ENCODE measurements at places on chromosomes 1 and 21.
A peak's percentile ranks its signal among the peaks of the same experiment; 100 is the strongest.

DNA sequence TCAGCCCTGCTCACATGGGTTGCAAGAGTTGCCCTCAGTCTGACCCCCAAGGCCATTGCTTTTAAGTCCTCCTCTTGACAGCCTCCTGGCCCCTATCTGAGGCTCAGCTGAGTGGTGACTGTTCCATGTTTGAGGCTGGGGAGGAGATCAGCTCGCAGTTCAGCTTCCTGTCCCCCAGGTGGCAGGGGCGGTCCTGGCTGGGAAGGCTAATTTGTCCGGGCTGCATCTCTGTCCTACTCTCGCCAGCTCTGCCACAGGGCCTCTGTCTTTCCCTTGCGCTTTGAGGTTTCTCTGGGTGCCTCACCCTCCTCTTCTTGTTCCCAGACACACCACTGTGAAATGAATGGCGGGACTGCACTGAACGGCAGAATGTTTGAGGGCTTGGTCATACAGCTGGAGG, 157.3 kb downstream of the KCNJ6 start:
- peak; percentile 14 for DNase-seq

GRCh38 chr21:14086553-14086952, 124.2 kb downstream of the LIPI start:
- no peak for DNase-seq

DNA sequence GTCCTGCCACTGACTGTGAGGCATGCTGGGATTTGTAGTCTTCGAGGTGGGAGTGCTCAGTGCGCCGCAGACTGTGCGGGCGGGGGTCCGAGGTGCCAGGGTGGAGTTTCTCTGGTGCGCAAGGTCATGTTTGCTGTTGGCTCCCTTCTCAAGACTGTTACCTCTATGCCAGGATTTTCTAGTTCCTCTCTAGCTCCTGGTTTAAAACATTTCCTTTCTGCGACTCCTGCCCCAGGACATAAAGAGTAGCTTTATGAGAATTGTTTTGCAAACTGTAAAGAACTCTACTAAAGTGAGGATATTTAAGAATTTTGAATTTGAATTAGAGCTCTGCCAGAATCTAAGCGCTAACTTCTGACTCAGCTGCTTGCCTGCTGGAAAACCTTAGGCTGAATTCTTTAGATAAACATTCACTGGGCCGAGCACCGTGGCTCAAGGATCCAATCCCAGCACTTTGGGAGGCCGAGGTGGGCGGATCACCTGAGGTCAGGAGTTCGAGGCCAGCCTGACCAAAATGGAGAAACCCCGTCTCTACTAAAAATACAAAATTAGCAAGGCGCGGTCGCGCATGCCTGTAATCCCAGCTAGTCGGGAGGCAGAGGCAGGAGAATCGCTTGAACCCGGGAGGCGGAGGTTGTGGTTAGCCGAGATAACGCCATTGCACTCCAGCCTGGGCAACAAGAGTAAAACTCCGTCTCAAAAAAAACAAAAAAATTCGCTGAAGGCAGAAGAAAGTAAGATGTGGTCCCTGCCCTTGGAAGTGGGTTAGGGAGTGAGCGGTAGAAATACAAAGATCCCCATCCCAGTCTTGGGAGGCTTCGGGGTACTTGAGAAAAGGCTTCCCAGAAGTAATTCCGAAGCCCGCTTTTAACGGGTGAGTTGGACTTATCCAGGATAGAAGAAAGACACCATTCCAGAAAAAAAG, 992 bp upstream of the USP48 start:
- DNase-seq: no peak

DNA sequence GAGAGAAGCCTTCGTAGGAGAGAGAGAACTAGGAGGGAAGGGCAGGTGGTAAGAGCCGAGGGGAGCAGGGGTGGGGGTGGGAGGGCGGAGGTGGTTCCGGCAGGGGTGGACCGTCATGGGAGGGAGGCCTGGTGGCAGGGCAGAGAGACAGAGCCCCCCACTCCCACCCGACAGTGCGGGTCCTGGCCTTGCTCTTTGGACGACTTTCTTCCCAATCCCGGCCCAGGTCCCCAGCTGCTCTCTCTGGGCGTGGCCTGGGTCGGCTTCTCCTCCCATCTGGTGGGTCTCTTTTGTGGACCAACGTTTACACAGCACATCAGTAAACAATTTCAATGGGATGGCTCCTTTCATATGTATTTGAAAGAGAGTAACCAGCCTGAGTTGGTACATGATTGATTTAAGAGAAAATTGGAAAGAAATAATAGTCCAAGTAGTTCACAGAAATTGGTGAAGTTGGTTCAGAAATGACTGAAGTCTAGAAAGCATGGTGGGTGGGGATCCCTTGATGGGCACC, 56.9 kb downstream of the LDLRAD2 start:
- DNase-seq: no peak

- DNase-seq: peak; percentile 37
Measured at GRCh38 chr1:78619803-78620579, at the start of gene IFI44L. Gene IFI44L (plus strand): TSS chr1:78620448. CDS start chr1:78627916, 7,468 bp downstream.

- DNase-seq: peak; percentile 28
Measured at GRCh38 chr1:46183079-46183847, 7.0 kb upstream of the P3R3URF start.

- DNase-seq: no peak
Measured at GRCh38 chr21:23955135-23955843, 1652.0 kb downstream of the MRPL39 start.

GRCh38 chr1:89955311-89956205, 39.4 kb upstream of the ZNF326 start:
- no peak for DNase-seq

GRCh38 chr1:51504806-51505525, 14.1 kb downstream of the EPS15 start:
- no peak for DNase-seq

DNA sequence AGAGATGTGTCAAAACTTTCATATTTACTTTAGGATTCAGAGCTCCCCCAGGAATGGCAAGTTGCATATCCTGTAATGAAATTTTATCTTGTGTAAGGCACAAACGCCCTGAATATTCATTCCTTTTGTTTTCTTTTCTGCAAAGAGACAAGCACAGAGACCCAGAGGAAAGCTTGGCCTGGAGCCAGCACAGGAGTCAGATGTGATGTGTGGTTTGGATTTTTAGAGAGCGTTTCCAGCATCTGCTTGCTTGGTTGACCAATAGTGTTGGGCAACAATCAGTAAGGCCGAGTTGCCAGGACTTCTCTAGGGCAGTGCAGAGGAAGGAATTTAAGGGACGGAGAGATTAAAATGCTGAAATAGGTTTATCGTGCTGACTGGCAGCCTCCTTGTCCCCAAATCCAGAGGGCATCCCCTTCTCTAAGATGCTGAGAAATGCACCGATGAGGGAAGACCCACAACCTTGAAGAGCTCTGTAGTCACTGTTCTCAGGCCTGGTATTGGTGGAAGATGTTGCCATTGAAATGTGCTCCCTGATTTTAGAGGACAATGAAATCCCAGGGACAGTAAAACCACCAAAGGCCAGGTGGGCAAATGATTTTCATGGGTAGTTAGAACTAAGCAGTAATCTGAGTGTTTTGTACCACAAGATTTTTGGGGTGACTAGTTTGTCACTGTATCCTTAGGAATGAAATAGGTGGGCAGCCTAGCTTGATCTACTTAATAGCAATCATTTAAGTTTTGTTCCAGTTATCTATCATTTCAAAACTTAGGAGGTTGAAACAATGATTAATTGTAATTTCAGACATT, 37.9 kb upstream of the RHOU start:
- DNase-seq: peak; percentile 23

- DNase-seq: peak; percentile 82
Measured at GRCh38 chr1:61081686-61082310, 563 bp upstream of the NFIA start.

DNA sequence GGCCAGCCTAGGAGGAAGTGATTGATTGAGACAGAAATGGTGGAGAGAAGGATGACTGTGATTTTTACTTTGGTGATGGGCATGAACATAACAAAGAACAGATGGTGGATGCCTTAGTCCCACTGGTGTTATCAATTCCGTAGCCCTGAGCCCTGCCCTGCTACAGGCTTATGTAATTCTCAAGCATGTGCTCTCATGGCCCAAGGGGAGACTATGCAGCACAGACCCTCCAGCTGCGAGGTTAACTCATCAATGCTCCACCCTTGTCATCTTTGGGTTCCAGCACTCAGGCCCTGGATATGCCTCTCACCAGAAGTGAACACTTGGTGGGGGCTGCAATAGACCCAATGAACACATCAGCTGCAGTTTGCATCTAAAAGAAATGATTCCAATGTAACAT, 62.7 kb upstream of the LRRC8D start:
- DNase-seq: no peak

- no peak for DNase-seq
Measured at GRCh38 chr1:44830900-44831304, 12.2 kb downstream of the PTCH2 start.

DNA sequence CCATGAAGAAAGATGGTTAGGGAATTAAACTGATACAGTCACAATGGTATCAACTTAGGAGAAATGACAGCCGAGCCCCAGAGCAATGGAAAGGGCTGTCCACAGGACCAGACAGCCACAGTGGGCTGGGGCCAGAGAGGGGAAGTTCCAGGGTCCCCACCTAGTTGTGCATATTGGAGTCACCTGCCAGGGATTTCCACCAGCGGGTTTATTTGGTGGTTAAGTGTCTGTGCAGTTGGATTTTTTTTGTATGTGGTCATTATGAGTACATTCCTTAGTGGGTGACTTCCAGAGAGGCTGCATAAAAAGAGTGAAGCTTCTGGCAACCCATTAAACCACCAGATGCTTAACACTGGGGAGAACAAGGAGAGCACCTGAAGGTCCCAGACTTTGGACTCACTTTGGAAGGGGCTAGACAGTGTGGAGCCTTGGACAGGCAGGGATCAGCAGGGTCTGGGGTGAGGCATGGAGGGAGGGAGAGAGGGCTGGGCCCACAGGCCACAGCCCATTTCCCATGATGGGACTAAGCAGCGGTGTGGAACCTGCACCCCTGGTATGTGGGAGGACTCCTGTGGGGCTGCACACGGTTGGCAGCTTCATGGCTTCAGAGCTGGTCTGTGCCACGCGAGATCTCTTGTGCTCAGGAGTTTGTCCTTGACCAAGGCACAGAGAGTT, 7.8 kb upstream of the PTTG1IP start:
- DNase-seq: no peak

DNA sequence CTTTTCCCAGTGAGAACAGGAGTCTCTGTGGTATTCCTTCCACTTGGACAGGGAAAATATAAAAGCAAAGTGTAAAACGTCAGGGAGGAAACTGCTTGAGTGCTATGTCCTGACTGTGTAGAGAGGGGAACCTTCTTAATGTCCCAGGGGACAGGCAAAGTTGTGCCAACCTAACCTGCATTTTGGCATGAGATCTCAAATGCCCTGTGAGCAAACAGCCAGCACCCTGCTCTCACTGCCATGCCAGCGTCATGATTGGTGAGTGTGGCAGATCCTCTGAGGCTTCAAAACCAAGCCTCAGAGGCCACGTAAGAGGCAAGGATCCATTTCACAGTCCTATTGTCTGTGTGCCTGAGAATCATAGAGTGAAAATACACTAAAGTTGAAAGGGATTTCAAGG, 49.7 kb upstream of the RAP1A start:
- DNase-seq: no peak

- DNase-seq: peak; percentile 32
Measured at GRCh38 chr21:42218836-42219605, at the start of gene ABCG1. Gene ABCG1 (plus strand): TSS chr21:42219140. CDS start chr21:42219263, 123 bp downstream.

DNA sequence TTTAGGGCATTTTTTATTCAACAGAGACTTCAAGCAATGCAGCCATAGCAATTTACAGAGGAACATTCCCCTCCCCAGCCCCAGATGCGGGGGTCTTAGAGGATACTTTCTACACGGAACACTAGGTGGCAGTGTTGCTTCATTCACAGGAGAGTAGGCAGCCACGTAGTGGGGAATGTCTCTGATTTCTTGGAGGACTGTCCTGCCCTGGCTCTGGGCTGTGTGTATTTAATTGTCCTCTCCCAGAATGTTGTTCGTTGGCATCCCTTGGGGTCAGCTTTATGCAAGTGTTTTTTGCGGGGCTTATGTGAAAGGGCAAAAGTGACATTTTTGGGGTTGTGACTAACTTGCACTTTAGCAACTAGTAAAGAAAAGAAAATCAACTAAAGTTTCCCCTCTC, 96.9 kb downstream of the PAPPA2 start:
- DNase-seq: peak; percentile 83

DNA sequence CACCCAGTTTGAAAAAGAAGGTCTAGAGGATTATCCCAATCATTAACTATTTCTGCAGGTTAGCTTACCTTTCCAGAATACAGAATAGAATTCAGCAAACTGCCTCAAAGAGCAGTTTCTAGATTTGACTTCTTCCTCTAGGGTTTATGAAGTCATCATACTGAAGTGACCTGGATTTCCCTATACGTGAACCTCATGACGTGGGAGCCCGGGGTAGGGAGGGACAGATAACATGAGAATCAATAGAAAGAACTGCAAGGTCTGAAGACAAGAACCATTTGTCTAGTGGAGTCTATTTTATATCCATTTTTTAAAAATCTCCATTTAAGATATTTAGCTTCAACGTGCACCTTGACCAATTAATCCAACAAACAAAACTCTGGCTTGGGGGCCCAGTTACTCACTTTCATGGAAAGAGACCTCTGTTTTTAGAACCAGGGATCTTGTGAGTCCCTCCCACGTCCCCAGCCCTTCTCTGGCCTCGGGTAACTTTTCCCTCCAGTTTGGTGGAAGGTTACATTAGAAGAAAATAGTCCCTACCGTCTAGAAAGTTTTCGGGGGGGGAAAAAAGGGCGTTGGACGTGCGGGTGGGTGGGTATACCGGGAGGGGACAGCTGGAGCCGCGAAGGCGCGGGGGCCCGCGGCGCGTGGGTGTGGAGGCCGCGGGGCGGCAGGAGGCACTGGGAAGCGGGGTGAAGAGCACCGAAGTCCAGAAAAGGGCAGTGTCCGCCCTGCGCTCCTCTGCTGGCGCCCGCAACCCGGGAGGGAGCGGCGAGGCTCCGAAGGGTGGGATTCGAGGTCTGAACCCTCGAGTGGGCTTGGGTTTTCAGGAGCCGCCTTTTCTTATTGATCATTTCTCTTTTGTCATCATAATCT, 13.8 kb upstream of the POGZ start:
- peak; percentile 71 for DNase-seq

- DNase-seq: no peak
Measured at GRCh38 chr1:9231648-9232332, 2.8 kb upstream of the H6PD start.

GRCh38 chr1:240607006-240607405, 4.9 kb downstream of the GREM2 start:
- no peak for DNase-seq

DNA sequence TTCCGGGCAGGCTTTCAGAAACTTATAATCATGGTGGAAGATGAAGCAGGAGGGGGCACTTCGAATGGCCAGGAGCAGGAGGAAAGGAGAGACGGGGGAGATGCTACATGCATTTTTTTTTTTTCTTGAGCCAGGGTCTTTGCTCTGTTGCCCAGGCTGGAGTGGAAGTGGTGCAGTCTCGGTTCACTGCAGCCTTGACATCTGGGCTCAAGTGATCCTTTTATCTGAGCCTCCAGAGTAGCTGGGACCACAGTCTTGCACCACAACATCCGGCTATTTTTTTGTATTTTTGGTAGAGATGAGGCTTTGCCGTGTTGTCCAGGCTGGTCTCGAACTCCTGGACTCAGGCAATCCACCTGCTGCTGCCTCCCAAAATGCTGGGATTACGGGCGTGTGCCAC, 61.6 kb downstream of the SELENOF start:
- DNase-seq: no peak
